ENCODE measurements at places on chromosomes 2 and 18.

GRCh38 chr2:27263287-27264252, 723 bp upstream of the SLC30A3 start:
- no peak for DNase-seq

DNA sequence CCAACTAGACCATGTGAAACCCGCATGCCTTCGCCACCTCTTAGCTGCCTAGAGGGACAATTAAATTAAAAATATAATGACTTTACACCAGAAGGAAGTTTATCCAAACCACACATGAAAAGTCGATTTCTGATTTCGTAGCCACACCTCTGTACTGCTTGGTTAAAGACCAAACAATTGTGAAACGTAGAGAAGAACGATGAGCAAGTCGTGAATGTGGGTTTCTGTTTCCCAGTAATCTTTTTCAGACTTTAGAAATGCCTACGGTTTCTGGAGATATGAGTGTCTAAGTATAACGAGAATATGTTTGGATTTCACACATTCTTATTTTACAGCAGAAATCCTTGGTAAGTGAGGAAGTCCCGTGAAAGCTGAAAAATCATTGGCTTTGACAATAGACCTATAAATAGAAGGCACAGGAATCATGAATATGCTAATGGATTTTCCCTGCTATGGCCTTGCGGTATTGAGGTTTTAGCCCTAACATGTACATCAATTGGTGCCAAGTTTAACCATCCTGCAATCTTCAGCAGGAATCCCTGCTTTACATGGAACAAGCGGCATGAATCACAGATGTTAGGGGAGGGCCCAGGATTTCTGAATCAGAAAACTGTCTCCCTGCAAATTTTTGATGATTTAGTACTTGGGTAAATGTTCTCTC, 105.6 kb downstream of the TTC32 start:
- DNase-seq = no peak

- DNase-seq = no peak
Observed at GRCh38 chr2:42601076-42601475, 32.6 kb downstream of the MTA3 start.

DNA sequence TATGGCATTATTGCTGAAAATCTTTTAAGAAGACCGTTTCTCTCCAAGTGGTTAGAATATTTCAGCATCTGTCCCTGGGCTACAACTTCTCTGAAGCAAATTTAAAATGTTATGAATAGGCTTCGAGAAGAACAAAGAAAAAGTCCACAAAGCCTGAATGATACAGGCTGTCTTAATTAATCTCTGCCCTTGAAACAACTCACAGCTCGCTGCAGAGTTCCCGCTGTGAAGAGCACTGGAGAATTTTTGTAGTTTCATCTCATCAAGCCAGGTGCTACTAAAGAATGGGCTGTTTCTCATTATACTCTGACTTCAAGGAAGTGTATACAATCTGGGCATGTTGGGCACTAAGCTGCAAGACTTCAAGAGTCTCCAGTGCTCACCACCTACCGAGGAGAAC, 67.6 kb downstream of the LAMA1 start:
- no peak for DNase-seq

DNA sequence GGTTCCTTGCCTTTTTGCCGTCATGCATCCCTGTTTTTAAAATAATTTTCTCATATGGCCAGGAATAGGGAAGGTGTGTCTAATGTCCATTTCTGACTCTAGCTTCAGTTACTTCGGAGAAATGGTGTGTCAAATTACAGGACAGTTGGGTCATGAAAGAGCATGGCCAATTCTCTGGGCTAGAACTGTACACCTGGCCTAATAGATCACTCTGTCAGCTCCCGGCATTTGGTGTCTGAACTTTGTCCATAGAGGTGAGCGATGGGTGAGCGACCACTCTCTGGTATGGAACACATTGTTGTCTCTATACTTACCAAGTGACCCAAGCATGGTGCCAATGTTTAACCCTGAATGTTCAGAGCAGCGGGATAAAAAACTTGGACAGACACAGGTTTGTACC, 38.3 kb upstream of the ASB18 start:
- DNase-seq = no peak

DNA sequence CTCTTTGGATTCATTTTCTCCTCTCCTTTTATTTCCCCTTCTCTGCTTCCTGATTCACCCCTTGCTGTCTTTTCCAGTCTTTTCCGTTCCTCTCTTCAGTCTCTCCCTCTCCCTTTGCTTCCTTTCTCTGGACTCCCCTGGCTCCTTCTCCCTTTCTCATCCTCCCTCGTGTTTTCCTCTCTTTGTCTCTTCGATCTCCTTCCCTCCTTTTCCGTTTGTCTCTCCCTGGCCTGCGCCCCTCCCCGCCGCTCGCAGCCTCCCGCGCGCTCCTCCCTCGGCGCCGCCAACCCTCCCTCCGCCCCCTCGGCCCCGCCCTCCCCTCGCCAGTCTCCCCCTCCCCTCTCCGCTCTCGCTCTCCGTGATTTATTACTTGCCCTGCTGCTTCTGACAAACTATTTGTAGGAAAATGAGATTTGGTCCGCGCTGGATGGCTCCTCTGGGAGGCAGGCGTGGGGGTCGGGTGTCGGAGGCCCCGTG, 46.0 kb upstream of the PAX8 start:
- no peak for DNase-seq

DNA sequence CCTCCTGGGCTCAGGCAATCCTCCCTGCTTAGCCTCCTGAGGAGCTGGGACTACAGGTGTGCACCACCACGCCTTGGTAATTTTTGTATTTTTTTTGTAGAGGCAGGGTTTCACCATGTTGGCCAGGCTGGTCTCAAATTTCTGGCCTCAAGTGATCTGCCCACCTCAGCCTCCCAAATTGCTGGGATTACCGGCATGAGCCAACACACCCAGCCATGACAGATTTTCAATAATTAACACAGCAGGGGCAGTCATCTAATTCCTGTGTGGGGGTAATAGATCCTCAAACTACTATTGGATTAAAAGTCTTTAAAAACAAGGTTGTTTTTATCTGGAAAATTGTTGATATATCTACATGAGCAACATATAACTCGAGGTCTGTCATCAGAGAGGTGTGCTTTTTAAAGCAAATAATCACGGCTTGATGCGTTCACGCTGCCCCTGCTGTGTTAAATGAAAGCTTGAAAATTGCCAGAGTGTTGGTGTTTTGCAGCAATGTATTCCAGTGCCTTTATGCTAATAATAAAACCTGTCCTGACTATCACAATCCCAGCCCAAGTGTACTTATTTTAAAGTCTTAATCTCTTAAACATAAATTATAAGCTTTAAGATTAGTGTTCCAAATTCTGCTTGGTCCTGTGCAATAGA, 35.6 kb upstream of the ASB1 start:
- DNase-seq = no peak

DNA sequence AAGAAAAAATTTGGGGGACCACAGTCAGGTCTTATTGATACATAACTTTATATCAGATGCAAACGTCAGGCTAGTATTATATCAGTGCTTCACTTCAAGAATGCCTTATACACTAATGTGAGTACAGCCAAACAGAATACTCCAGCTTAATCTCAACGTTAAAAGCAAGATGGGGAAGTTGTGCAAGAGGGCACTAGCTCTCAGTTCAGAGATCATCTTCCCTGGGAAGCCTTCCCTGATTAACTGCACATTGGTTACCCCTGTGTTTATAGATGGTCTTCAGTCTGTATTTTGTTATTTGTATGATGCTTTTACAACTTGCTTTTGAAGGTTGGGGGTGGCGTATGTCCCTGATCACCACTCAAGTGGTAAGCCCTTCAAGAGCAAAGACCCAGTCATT, 11.4 kb downstream of the EPAS1 start:
- no peak for DNase-seq
